ENCODE measurements at places on chromosomes 16 and 17. TPM values are rescaled to one million over a fixed set of nuclear protein-coding genes. Genes with fewer than 3 reads are reported as not detected.
A peak's percentile ranks its signal among the peaks of the same experiment; 100 is the strongest.

- no peak overlapping the region for H3K4me3 ChIP-seq
- no peaks in the 10 kb centered on the region for H3K27me3 ChIP-seq
- H3K27ac ChIP-seq = no peak overlapping the region
- H3K36me3 ChIP-seq = peaks cover 7% of the 10 kb centered on the region
- H3K4me1 ChIP-seq = peaks cover 7% of the 10 kb centered on the region
These were observed 5.4 kb downstream of the CD2BP2 start for GRCh38 chr16:30349675-30350074.

- no peak overlapping the region for H3K27ac ChIP-seq
- no peaks in the 10 kb centered on the region for H3K27me3 ChIP-seq
- H3K4me1 ChIP-seq = no peaks in the 10 kb centered on the region
These were observed 16.6 kb downstream of the MYH3 start for GRCh38 chr17:10640475-10640874.

DNA sequence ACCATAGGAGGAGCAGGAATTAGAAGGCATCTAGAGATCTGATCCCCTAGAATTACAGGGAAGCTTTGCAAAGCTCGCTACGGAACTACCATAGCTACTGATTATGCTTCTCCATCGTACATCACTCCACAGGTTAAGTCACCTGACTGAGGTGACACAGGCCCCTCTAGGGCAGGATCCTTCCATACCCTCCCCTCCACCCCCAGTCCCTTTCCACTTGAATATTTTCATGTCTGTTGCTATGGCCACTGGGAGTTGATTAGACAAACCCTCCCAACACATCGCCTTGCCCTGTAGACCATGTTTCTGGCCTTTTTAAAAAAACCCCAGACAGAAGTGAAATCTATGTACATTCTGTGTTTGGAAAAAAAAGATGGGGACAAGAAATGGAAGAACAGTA, 287.1 kb downstream of the SOX9 start:
- H3K4me3 ChIP-seq = no peak overlapping the region
- no peak for DNase-seq
- peaks cover 71% of the 10 kb centered on the region for H3K4me1 ChIP-seq
- H3K27ac ChIP-seq = peak overlapping the region; percentile 83

GRCh38 chr16:82900559-82900958, 273.8 kb downstream of the CDH13 start:
- DNase-seq = no peak
- H3K36me3 ChIP-seq = no peaks in the 10 kb centered on the region
- H3K4me1 ChIP-seq = peaks cover 11% of the 10 kb centered on the region
- H3K27ac ChIP-seq = no peak overlapping the region
- no peak overlapping the region for H3K4me3 ChIP-seq
- H3K27me3 ChIP-seq = no peaks in the 10 kb centered on the region

GRCh38 chr16:53998024-53998810, 288.4 kb downstream of the IRX3 start:
- no peak overlapping the region for H3K4me3 ChIP-seq
- H3K27ac ChIP-seq = no peak overlapping the region
- peaks cover 22% of the 10 kb centered on the region for H3K4me1 ChIP-seq
- peaks cover 12% of the 10 kb centered on the region for H3K36me3 ChIP-seq
- no peaks in the 10 kb centered on the region for H3K27me3 ChIP-seq

DNA sequence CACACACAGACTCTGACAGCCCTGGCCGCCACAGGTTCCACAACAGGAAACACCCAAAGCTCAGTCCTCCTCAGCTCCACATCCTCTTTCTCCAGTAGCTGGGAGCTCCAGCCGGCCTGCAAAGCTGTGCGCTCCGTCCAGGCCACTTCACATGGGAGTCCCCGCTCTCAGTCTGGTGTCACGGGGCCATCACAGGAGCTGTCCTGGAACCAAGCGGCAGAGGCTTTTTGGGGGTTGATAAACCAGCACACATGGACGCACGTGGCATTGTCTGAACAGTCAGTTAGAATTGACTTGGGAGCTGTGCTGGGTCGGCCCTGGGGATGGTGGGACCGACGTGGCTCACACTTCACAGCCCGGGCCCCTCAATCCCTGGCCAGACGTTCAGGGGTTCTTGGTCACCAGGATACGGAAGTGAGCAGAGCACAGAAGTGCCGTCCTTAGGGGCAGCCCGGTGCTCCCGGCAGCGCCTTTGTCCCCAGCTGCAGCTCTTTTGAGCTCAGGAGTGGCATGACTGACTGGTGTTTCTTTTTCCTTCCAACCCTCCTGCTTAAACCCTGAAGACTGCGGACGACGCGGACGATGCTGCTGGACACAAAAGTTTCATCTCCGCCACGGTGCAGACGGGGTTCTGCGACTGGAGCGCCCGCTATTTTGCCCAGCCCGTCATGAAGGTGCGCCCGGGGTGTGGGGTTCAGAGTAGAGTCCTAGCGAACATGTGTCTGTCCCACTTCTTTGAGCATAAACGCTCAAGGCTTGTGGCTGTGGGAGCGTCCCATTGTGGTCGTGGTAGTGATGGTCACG, 66.6 kb upstream of the CHMP6 start:
- H3K27ac ChIP-seq = no peak overlapping the region
- H3K36me3 ChIP-seq = peaks cover 15% of the 10 kb centered on the region
- no peak overlapping the region for H3K4me3 ChIP-seq
- no peaks in the 10 kb centered on the region for H3K27me3 ChIP-seq

DNA sequence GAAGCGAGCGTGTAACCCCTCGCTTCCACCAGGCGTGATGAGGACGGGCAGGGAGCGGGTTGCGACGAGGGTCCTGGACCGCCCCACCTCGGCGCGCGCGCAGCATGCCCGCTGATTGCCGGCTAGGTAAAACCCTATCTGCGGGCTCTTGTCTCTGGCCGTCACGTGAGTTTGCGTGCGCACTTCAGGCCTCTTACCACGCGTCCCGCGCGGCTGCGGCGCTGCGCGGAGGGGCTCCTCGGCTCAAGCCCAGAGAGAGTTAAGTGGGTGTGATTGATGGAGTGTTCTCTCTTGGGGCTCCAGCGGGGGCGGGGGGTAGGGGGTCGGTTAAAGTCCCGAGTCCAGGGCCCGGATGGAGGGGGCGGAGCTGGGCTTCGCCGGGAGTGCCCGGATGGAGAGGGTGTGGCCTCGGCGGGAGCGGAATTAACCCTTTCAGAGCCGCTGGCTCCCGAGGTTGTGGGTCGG, 7.9 kb downstream of the KDM6B start:
- peak; percentile 94 for DNase-seq
- H3K36me3 ChIP-seq = peaks cover 9% of the 10 kb centered on the region
- H3K27ac ChIP-seq = peak overlapping the region; percentile 98

- no peak for DNase-seq
- H3K36me3 ChIP-seq = peaks cover 4% of the 10 kb centered on the region
- no peaks in the 10 kb centered on the region for H3K27me3 ChIP-seq
- no peak overlapping the region for H3K27ac ChIP-seq
- H3K4me3 ChIP-seq = no peak overlapping the region
These were observed 18.2 kb upstream of the HP start for GRCh38 chr16:72036098-72036497.

GRCh38 chr16:21991621-21992020, 9.3 kb downstream of the PDZD9 start:
- H3K4me1 ChIP-seq = no peaks in the 10 kb centered on the region
- H3K27ac ChIP-seq = no peak overlapping the region
- H3K36me3 ChIP-seq = no peaks in the 10 kb centered on the region
- DNase-seq = no peak
- no peaks in the 10 kb centered on the region for H3K27me3 ChIP-seq
- H3K4me3 ChIP-seq = no peak overlapping the region

Gene KSR1
- 74.0 TPM for total RNA-seq

Gene TUBG2
- total RNA-seq = 24.4 TPM

Gene CMTM4
- 64.4 TPM for total RNA-seq

DNA sequence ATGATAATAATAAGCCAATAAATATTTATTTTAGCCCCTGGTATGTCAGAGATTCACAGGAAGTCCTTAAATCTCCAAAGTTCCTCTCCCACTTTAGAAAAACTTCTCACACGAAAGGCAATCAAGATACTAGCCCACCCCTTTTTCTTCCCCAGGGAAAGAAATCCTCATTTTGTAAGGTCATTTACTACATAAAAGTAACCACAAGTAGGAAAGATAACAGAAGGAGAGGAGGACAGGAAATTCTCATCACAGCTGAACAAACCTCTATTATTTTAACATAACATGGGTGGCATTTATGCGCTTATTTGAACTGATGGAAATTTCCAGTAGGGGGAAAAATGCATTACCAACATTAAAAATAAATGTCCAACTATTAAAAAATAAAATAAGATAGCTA, 3.4 kb downstream of the FAM222B start:
- DNase-seq = no peak
- H3K4me1 ChIP-seq = peaks cover 19% of the 10 kb centered on the region
- no peaks in the 10 kb centered on the region for H3K27me3 ChIP-seq

Gene DNAH9
- total RNA-seq = 6.2 TPM

DNA sequence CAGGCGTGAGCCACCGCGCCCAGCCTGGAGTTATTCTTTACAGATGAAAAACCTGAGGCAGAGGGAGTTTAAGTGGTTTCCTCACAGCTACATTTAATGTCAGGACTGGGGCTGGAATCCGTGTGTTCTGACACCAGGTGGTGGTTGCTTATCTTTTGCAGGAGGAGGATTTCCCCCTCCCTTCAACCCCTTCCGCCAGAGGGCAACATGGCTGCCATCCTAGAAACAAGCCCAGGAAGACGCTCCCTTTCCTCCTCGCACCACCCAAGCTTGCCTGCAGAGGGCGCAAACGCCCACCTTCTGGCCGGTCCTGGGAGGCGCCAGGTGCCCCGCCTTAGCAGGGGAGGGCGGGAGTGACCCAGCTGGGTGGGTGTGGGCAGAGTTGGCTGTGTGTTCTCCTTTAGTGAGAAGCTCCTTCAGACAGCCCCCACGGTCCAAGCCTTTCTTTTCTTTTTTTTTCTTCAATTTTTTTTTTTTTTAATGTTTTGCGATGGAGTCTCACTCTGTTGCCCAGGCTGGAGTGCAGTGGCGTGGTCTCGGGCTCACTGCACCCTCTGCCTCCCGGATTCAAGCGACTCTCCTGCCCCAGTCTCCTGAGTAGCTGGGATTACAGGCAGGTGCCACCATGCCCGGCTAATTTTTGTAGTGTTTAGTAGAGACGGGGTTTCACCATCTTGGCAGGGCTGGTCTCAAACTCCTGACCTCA, 9.9 kb upstream of the RAP1GAP2 start:
- H3K27ac ChIP-seq = no peak overlapping the region
- peak; percentile 94 for DNase-seq
- peaks cover 6% of the 10 kb centered on the region for H3K4me1 ChIP-seq
- no peak overlapping the region for H3K4me3 ChIP-seq

DNA sequence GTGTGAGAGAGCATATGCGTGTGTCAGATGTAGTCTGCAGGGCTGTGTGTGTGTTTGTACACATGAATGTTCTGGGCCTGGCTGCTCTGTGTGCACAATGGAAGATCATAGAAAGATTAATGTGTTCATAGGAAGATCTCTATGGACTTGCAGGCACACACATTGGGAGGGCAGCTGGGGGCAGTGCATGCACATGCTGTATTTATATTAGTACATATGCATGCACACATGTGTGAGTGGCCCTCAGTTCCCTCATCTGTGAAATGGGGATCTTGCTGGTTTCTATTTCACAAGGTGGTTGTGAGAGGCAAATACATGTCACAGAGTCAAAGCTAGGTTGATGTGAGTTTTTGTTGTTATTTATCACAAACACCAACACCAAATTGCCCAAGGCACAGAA, 2.1 kb downstream of the CA7 start:
- no peaks in the 10 kb centered on the region for H3K36me3 ChIP-seq
- no peak overlapping the region for H3K27ac ChIP-seq
- no peak for DNase-seq

Gene PRR35
- 0.12 TPM for total RNA-seq

Gene SEPHS2
- 58.6 TPM for total RNA-seq

DNA sequence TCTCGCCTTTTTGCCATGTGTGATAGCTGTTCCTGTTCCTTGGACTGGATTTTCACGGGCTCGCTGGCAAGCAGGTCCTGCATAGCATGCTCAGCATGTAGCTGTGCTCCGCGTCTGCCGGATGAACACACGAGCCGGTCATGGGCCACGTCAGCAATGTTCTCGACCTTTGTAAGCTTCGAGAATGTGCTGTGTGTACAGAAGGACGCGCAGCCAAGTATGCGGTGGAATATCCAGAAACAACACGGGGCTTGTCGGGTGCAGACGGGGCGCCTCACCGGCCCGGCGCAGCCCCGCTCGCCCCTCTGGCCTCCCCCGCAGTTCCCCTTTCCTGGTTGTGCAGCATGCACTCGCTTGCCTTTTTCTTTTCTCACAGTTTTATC, 42.2 kb downstream of the RPTOR start:
- no peak overlapping the region for H3K4me3 ChIP-seq
- H3K4me1 ChIP-seq = peaks cover 26% of the 10 kb centered on the region
- H3K27ac ChIP-seq = no peak overlapping the region

DNA sequence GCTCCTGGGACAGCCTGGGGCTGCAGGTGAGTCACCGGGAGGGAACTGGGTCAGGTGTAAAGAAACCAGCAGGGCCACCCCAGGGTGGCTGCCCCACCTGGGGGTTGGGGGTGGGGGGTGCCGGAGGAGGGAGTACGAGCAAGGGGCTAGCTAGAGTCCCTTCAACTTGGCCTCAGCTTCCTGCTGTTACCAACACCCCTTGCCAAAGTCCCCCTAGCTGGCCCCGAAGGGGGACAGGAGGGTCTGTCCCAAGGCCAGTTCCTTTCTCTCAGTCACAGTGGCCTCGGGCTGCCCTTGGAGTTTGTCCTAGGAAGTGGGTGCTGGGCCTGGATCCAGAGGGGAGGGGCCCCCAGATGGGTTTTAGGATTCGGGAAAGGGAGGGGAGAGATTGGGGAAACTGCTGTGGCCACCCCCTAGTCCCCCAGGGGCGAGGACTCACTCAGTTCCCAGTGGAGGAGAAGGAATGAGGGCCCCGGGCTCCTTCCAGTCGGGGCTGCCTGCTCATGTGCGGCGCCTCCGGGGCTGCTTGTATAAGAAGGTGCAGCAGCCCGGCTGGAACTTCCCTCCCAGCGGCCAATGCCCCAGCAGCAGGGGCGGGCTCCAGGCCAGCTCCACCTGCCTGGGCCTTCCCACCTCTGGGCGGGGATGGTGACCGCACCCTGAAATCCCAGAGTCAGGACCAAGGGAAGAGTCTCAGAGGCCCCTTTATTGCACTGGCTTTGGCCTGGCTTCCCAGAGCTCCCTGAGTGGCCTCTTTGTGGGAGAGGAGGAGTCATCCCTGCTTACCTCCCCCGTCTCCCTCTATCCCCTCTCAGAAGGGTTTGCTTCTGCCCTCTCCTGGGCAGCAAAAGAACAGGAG, 7.3 kb downstream of the ARHGAP27 start:
- peak overlapping the region; percentile 77 for H3K27ac ChIP-seq
- peaks cover 51% of the 10 kb centered on the region for H3K27me3 ChIP-seq
- H3K36me3 ChIP-seq = no peaks in the 10 kb centered on the region

GRCh38 chr16:25217921-25218320, 1.2 kb downstream of the AQP8 start:
- H3K4me3 ChIP-seq = no peak overlapping the region
- H3K4me1 ChIP-seq = no peaks in the 10 kb centered on the region

Gene GCGR
- 1.7 TPM for total RNA-seq
